ENCODE measurements at places on chromosomes 13 and 19. TPM values are rescaled to one million over a fixed set of nuclear protein-coding genes. Genes with fewer than 3 reads are reported as not detected.

The URAD gene
- not detected for total RNA-seq

The ZNF69 gene
- 33.9 TPM for total RNA-seq

The C19orf73 gene
- total RNA-seq = 1.3 TPM

The GFY gene
- not detected for total RNA-seq

The ZNF135 gene
- total RNA-seq = 6.0 TPM

The PPAN gene
- 84.5 TPM for total RNA-seq

The APLP1 gene
- total RNA-seq = 143 TPM

The AMH gene
- total RNA-seq = 71.6 TPM

The FCGBP gene
- 1.0 TPM for total RNA-seq
